ENCODE measurements at places on chromosomes 4 and X.

- DNase-seq: no peak
Measured at GRCh38 chrX:103275947-103276567, 493 bp downstream of the TCEAL5 start.

DNA sequence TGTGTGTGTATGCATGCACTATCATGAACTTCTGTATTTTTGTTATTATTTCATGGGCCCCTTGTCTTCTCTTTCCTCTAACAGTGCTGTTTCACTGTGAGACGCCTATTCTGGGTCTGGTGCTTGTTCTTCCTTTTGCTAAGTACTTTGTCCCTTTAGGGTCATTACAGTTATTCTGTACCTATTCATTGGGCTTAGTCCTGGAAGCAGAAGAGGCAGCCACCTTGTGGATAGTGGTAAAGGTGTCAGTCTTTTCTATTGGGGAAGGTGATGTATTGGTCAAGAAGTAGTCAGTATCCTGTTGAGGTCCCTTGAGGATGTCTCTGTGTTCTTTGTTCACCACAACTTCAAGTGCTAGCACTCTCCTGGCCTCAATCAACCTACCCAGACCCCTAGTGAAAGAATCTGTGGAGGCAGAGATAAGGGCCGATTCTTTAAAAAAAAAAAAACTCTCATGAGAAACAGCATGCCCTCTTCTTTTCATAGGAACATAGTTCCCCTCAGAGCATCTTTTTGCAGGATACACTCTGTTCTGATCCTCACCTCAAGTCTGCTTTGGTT, 593.8 kb downstream of the SPRY1 start:
- no peak for DNase-seq

DNA sequence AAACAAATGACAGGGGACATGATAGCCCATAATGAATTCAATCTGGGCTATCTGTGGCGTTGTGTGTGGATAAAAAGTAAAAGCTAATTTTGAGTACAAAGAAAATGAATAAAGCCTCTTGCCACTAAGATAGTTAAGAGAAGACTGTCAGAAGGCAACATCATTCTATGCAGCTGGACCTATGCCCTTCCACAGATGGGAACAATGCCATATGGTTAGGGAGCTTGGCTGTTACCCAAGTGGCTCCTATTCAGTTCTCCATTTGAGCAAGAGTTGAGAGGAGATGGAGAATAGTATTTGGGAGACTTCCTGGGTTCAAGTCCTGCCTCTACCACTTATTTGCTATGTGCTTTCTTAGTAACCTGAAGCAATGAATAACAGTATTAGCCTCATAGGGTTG, 107.7 kb downstream of the ANXA3 start:
- DNase-seq: peak; percentile 17

DNA sequence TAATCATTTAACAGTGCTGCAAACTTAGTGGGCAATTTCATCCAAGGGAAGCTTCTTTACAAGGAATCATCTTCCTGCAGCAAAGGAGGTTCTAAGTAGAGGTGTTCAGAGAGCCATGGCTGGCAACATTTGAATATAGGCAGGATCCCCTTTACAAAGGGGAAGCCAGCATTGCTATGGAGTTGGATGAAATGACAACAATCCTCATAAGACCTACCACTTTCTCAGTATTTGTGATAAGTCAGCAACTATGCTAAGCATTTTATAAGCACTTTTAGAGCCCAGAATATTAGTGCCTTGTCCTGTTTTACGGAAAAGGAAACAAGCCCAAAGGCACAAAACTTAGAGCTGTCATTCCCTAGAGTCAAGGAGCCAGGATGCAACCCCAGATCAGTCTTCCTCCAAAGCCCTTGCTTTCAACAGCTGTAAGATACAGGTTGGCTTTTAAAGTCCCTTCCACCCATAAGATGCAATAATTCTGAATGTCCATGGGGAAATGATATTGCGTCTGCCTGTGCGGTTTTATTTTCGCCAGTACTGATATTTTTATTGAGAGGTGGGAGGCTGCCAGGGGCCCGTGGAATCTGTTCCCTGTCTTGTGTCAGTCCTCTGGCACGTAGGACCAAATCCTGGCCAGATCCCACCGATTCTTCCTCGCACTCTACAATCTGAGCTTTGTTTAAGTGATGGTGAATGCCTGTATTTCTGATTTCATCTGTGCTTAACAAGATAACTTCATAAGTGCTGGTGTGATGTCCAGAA, 59.1 kb downstream of the SMIM20 start:
- no peak for DNase-seq

DNA sequence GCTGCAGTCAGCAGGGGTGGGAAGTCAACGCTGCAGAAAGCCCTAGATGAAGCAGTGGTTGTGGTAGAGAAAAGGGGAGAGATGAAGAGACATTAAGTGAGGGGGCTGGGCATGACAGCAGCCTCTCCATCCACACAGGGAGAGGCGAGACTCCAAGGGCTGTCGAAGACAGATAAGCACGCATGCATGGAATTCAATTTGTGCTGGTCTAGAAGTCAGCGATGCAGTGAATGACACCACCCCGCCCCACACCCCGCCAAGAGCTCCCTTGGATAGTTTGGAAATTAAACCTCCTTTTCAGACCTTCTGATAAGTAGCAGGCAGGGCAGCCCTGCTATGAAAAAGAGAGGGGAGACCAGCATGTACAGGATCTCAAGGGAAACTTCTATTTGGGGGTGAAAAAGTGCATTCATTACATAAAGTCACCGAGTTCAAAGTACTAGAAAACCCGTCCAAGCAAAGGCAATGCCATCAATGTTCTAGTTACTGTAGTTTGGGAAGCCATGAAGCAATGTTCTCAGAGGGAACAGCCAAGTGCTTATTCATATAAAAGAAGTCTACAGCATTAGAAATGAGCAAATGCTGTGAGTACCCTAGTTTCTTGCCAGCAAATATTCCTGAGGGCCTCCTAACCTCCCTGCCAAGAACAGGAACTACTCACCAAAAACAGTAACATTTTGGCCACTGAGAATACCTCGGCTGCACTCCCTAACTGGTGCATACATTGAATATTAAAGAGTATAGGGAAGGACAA, 152.3 kb upstream of the ANXA10 start:
- no peak for DNase-seq

- no peak for DNase-seq
Measured at GRCh38 chrX:117898226-117898625, 218.4 kb downstream of the KLHL13 start.

GRCh38 chr4:10212400-10212799, 95.8 kb upstream of the WDR1 start:
- no peak for DNase-seq

DNA sequence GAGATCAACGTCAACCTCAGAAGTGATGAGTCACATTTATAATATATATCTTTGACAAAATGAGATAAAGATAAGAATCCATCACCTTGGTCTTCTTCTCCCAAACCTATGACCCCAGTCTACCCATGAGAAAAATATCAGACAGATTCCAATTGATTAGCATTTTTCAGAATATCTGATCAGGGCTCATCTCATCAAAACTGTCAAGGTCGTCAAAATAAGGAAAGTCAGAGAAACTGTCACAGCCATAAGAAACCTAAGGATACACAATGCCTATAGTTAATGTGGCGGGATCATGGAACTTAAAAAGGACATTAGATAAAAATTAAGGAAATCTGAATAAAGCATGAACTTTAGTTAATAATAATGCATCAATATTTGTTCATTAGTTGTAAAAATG, 374.1 kb downstream of the FAT4 start:
- no peak for DNase-seq

GRCh38 chr4:128322311-128322710, 34.7 kb upstream of the PGRMC2 start:
- no peak for DNase-seq

DNA sequence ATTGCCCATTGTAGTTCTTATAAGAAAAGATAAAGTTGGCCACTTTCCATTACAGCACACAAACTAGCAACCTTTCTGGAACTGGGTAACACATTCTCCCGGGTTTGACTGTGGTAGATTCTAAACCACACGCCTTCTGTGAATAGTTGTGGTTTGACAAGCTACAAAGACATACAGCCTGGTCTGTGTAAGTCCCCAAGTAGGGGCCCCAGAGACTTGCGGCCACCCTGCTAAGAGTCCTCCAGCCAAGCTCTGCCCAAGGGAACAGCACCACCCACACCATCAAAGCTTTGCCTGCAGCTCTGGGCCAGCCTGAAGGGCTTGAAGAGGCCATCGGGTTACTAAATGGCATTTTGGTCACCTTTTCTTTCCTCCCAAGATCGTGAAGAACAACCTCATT, 203.4 kb downstream of the MAML3 start:
- DNase-seq: no peak

DNA sequence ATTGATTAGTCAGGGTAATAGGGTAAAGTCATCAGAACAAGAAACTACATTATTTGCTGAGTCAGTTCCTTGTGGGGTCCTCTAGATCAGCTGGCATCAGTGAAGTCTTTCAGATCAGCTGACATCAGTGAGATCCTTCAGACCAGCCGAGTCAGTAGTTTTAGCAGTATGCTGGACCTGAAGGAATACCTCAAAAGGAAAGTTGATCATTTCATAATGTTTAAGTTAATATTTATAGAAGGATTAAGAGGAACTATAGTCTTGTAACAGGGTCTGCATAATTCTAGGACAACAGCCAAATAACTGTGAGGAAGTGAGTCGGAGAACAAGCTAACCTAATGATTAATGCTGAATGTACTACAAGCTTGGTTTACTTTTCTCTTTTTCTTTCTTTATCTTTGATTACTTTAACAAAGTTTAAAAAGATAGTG, 958 bp upstream of the UGT2B7 start:
- no peak for DNase-seq

GRCh38 chrX:11423362-11423818, 130.2 kb downstream of the AMELX start:
- DNase-seq: no peak

- DNase-seq: no peak
Measured at GRCh38 chr4:40363382-40363920, 28.3 kb downstream of the CHRNA9 start.

- no peak for DNase-seq
Measured at GRCh38 chrX:131728295-131729145, 184.6 kb downstream of the OR13H1 start.

DNA sequence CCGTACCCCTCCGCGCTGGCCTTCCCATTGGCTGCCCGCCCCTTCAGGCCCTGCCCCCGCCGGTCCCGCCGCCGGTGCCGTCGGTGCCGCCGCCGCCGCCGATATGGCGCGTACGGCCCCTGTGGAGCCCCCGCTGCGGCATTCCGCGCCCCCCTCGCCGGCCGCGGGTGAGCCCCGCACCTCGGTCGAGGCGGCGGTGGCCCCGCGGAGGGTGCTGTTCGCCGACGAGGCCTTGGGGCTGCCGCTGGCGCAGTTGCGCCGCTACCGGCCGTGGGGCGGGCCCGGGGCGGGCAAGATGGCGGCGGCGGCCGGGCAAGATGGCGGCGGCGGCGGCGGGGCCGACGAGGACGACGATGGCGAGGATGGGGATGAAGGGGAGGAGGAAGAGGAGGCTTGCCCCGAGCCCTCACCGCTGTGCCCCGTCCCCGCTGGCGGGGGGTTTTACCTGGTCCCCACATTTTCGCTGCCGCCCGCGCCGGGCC, at the start of gene PPP1R3F:
Gene PPP1R3F (plus strand): TSS at position 27 of the 482 bp plus-strand sequence. CDS start 77 bp downstream, at position 104.
- DNase-seq: no peak

- DNase-seq: peak; percentile 23
Measured at GRCh38 chr4:144787365-144788258, 141.7 kb downstream of the HHIP start.

GRCh38 chr4:73713650-73714049, 26.7 kb upstream of the CXCL8 start:
- DNase-seq: no peak

- DNase-seq: no peak
Measured at GRCh38 chr4:73379946-73380345, 24.1 kb upstream of the ALB start.

GRCh38 chr4:74996996-74997395, 64.1 kb downstream of the PARM1 start:
- no peak for DNase-seq

DNA sequence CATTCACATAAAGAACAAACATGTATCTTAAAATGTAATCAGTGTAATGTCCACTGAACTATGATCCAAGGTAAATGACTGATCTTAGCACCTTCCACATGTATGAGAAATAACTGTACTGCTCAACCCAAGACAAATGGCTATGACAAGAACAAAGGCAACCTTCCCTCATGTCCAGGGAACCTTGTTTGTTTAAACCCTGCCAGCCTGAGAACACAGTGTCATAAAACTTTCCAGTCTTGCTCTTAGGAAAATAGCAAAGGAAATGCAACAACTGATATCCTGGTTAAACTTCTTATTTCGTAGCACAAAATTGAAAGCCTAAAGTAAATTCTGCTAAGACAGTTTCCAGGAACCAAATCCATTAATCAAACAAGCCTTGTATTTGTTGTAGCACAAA, 494.3 kb downstream of the IL15 start:
- DNase-seq: no peak

GRCh38 chr4:102196221-102196620, 149.1 kb downstream of the SLC39A8 start:
- DNase-seq: peak; percentile 25

DNA sequence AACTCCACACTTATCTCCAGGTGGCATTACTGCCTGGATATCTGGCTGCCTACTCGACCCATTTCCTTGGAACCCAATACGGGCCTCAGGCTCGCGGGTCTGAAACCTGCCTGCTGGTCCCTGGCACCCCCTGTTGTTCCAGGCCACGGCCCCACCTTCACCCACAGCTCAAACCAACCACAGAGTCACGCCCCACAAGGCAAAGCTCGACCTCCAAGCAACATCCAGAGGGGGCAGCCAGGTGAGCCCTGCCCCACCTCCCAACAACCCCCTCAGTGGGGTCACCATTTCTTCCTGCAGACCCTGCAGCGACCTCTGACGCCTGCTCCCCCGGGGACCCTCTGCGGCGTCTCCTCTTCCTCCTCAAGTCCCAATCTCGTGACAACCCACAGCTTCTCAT, 76.2 kb downstream of the WFS1 start:
- no peak for DNase-seq

DNA sequence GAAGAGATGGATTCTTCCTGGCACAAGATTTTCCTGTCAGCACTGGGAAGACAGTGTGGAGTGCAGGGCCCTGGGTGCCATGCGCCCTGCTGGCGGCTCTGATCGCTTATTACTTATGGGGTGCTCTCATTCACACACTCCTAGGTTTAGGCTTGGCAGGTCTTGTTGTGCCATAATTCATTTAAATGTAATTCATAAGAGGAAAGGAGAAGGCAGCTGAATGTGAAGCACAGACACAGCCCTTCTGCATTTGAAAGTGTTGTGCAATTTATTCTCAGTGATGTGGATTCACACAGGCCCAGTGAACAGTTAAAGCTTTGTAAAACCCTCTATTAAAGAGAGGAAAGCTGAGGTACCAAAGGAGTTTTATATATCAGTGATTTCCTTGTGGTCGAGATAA, 249.7 kb downstream of the C4orf33 start:
- DNase-seq: no peak
